ENCODE measurements at places on chromosomes 6 and 20. TPM values are rescaled to one million over a fixed set of nuclear protein-coding genes. Genes with fewer than 3 reads are reported as not detected.
A peak's percentile ranks its signal among the peaks of the same experiment; 100 is the strongest.

ARG1 gene
- total RNA-seq: not detected

GJA1 gene
- 54.5 TPM for total RNA-seq

USP49 gene
- total RNA-seq: 18.5 TPM

DDX43 gene
- total RNA-seq: not detected

SYTL3 gene
- total RNA-seq: 1.1 TPM

AKAP12 gene
- total RNA-seq: 0.93 TPM

HSPA1L gene
- total RNA-seq: 0.86 TPM

TRIM31 gene
- 0.74 TPM for total RNA-seq

KIAA1755 gene
- total RNA-seq: 0.19 TPM

FOXF2 gene
- total RNA-seq: 0.88 TPM

DNA sequence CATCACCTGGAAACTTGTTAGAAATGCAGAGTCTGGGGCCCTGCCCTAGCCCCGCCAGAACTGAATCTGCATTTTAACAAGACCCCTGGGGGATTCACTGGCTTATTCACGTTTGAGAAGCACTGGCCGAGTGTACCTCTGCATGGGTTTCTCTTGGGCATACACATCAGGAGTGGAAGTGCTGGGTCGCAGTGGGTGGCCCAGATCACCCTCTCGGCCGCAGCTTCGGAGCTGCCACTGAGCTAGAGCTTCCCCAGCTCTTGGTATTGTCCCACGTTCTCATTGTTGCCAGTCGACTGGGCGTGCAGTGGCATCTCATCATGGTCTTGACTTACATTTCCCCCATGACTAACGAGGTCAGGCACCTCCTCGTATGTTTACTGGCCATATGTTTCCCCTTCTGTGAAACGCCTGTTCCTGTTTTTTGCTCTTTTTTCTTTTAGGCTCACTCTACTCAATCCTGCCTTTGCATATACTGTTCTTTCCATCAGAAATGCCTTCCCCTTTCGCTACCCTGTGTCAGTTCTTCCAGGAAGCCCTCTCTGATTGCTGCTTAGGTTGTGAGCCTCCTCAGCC is 3.0 kb upstream of the DLGAP4 start:
- H3K36me3 ChIP-seq: no peaks in the 10 kb centered on the region
- peaks cover 14% of the 10 kb centered on the region for H3K27me3 ChIP-seq
- DNase-seq: no peak
- H3K4me1 ChIP-seq: peaks cover 5% of the 10 kb centered on the region

GRCh38 chr6:39327507-39327906 is 5.0 kb upstream of the KCNK16 start:
- no peak for DNase-seq
- no peak overlapping the region for H3K4me3 ChIP-seq
- no peaks in the 10 kb centered on the region for H3K4me1 ChIP-seq

DNA sequence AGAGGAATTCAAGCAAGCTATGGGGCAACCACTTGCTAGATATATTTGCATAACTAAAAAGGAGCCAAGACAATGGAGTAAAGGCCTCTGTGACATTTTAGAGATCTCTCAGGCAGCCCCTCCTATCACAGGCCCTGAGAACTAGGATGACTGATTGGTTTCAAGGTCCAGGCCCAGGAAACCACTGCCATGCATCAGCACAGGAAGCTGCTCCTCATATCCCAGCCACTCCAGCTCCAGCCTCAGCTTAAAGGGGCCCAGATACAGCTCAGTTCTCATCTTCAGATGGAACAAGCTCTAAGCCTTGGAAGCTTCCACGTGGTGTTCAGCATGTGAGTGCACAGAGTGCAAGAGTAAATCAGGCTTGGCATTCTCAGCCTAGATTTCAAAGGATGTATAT is 21.1 kb upstream of the THBS2 start:
- no peak overlapping the region for H3K27ac ChIP-seq
- H3K4me1 ChIP-seq: no peaks in the 10 kb centered on the region
- no peak overlapping the region for H3K4me3 ChIP-seq
- H3K36me3 ChIP-seq: no peaks in the 10 kb centered on the region

- no peak for DNase-seq
- no peaks in the 10 kb centered on the region for H3K27me3 ChIP-seq
- no peaks in the 10 kb centered on the region for H3K4me1 ChIP-seq
Observed at GRCh38 chr20:21118138-21118537, 7.7 kb upstream of the KIZ start.

DNA sequence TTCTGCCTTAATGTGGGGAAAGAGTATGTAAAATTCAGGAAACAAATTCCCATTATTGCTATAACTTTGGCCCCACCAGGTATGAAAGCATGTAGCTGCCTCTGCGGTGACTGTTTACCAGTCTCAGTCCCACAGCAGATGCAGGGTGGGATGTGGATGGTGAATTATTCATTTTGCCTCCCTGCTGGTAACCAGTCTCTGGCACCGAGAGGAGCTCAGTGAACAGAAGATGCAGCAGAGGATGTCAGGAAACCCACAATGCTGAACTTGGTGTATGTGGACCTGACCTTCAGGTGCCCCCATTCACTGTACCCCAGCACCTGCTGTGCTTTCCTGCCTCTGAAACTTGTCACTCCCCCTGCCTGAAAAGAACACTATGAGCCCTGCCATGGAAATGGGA is 8.8 kb upstream of the METTL24 start:
- no peak overlapping the region for H3K27ac ChIP-seq
- no peak for DNase-seq
- H3K27me3 ChIP-seq: no peaks in the 10 kb centered on the region
- H3K36me3 ChIP-seq: no peaks in the 10 kb centered on the region

DNA sequence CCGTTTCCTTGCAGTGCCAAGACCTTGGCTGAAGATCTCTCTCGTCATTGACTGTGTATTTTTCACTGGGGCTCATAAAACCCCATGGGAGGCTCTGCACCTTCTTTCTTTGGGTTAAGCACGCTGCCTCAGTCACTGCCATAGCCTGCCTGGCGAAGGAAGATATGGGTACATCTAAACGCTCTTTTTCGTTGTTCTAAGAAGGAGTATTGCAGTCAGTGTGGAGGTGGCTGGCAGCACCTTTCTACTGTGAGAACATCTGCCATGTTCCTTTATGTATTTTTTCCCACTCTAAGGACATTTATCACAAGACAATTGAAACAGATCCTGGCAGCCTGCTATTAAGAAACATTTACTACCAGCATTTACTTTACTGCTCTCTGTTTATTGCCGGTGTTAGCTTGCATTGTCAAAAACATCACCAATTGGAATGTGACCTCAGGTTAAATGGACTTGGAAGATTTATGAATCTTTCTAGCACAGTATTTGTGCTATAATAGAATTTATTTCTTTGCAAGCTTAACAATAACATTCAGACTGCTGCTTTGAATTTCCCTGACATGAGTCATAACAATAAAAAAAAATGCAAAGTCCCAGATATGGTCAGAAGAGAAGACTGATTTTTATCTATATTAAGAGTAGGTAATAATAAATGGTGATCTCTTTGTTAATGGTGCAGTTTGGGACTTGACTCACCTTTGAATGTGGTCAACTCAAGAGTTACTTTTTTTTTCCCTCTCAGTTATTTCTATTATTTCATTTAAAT is 62.2 kb upstream of the CLDN20 start:
- no peak for DNase-seq
- no peaks in the 10 kb centered on the region for H3K27me3 ChIP-seq
- H3K27ac ChIP-seq: peak overlapping the region; percentile 47

GRCh38 chr6:170388113-170388512 is 81.6 kb downstream of the FAM120B start:
- no peak overlapping the region for H3K4me3 ChIP-seq
- H3K27me3 ChIP-seq: no peaks in the 10 kb centered on the region
- H3K4me1 ChIP-seq: no peaks in the 10 kb centered on the region
- H3K27ac ChIP-seq: no peak overlapping the region
- H3K36me3 ChIP-seq: no peaks in the 10 kb centered on the region

DNA sequence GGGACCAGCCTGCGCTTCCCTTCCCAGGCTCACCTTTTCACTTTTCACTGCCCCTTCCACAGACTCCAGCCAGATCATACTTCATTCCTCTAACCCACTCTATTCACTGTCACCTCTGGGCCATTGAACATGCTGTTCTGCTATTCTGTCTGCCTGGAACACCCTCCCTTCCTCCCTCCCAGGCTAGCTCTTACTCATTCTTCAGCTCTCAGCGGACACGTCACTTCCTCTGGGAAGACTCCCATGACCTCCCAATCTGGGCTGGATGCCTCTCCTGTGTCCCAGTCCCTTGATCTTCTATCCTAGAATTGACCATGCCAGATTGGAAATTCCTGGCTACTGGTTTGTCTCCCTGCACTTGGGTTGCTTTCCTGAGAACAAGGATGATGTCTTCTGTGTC is 5.0 kb downstream of the SLC12A5 start:
- DNase-seq: no peak
- H3K36me3 ChIP-seq: no peaks in the 10 kb centered on the region
- H3K27me3 ChIP-seq: no peaks in the 10 kb centered on the region
- no peaks in the 10 kb centered on the region for H3K4me1 ChIP-seq
- H3K4me3 ChIP-seq: no peak overlapping the region
- no peak overlapping the region for H3K27ac ChIP-seq

- no peak overlapping the region for H3K27ac ChIP-seq
- H3K27me3 ChIP-seq: no peaks in the 10 kb centered on the region
- no peak for DNase-seq
- no peaks in the 10 kb centered on the region for H3K36me3 ChIP-seq
Observed at GRCh38 chr6:126147291-126147815, 161.0 kb downstream of the TRMT11 start.

DNA sequence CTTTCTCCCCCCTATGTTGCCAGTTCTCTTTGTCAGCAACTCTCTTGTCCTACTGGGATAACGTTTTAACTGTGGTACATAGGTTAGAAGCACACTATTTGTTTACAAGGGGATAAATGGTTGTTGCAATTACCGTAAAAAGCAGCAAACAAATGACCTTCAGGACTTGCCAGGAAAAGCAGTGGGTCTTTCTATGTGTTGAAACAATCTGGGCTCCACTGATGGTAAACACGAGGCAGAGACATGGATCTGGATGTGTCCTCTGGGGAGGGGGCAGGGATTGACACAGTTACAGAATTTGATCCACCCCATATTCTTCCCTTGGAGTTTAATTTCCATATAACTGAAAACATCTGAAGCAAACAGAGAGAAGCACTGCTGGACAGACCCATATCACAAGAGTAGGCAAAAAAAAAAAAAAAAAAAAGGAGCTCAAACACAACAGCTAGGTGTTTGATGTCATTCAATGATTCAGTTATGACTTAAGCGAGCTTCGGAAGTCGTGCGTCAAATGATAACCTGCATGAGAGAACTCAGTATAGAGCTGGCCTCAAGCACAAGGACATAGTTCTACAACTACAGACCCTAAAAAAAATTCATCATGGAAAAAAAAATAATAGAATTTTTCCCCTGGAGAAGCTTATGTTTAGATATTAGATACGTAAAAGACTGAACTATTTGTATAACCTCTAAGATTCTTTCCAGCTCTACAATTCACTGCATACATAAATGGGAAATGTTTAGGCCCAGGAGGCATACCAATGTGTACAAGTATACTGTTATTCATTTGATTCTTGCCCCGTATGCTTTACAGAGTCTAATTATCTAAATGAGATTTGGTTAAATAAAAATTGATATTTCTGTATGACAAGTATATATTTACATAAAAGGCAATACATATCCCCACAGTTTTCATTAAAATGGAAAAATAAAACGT is 127.7 kb downstream of the ALDH8A1 start:
- no peak overlapping the region for H3K27ac ChIP-seq
- H3K27me3 ChIP-seq: no peaks in the 10 kb centered on the region

DNA sequence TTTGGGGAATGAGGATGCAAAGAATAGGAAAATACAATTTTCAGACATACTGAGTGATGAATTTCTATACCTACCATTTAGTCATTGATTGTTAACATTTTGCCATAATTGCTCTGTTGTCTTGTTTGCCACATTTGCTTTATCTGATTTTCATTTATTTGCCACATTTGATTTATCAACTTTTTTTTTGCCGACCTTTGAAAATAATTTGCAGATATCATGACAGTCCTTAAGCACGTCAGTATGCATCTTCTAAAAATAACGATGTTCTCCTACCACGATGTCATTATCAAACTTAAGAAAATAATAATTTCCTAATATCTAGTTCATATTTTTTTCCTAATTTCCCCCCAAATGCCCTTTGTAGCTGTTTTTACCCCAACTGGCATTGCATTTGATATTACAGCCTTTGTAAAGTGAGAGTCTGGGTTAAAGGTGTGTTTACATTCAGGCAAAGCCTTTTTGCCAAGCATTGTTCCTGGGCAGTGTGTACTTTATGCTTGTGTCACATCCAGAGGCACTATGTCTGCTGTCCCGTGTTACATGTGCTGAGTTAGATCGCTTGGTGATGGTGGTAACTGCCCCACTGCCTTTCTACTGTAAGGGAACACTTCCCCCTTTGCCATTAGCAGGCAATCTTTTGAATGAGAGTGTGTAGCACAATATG is 26.4 kb downstream of the SEC23B start:
- DNase-seq: no peak
- no peak overlapping the region for H3K4me3 ChIP-seq
- H3K36me3 ChIP-seq: 0 out of 2 replicates have a peak, but pooled peaks cover under 1% of the 10 kb centered on the region
- no peaks in the 10 kb centered on the region for H3K4me1 ChIP-seq
- no peak overlapping the region for H3K27ac ChIP-seq
- H3K27me3 ChIP-seq: no peaks in the 10 kb centered on the region

DNA sequence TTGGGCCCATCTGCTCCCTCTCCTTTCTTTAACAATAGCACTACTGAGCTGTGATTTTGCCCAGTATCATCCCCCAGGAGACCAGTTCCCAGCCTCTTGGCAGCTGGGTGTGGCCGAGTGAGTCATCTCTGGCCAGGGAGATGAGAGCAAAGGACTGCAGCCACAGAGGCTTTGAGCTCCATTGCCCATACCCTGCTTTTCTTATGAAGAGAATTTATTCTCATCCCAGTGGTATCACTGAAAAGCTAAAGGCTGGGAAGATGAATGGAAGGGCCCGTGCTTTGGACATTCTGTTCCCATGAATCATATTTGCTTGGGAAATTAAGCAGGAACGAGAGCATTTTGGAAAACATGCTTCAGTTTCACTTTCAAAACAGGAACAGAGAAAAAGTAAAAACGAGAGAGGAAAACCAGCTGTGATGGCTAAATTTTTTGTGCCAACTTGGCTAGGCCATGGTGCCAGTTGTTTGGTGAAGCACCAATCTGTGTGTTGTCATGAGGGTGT is 14.9 kb downstream of the CST3 start:
- H3K4me1 ChIP-seq: peaks cover 17% of the 10 kb centered on the region
- no peaks in the 10 kb centered on the region for H3K36me3 ChIP-seq
- no peaks in the 10 kb centered on the region for H3K27me3 ChIP-seq
- no peak for DNase-seq
- H3K27ac ChIP-seq: peak overlapping the region; percentile 58
- no peak overlapping the region for H3K4me3 ChIP-seq

GRCh38 chr6:166343150-166343487 is 774 bp upstream of the SFT2D1 start:
- DNase-seq: no peak
- H3K27me3 ChIP-seq: no peaks in the 10 kb centered on the region
- peak overlapping the region; percentile 99 for H3K4me3 ChIP-seq
- H3K4me1 ChIP-seq: peaks cover 17% of the 10 kb centered on the region

- peak overlapping the region; percentile 65 for H3K4me3 ChIP-seq
- peaks cover 17% of the 10 kb centered on the region for H3K4me1 ChIP-seq
- no peaks in the 10 kb centered on the region for H3K27me3 ChIP-seq
- no peaks in the 10 kb centered on the region for H3K36me3 ChIP-seq
- peak overlapping the region; percentile 95 for H3K27ac ChIP-seq
Observed at GRCh38 chr6:26312501-26313397, 52.2 kb upstream of the BTN3A2 start.

GRCh38 chr6:81366972-81367371 is 385.5 kb downstream of the TENT5A start:
- H3K4me1 ChIP-seq: no peaks in the 10 kb centered on the region
- no peak overlapping the region for H3K27ac ChIP-seq
- H3K4me3 ChIP-seq: no peak overlapping the region
- H3K36me3 ChIP-seq: no peaks in the 10 kb centered on the region
- no peak for DNase-seq
- H3K27me3 ChIP-seq: no peaks in the 10 kb centered on the region
